NCI-H2171 treated with DMSO at 0.1 percent for 48 hours (cell line): ENCODE measurements at places on chromosomes 5 and 9.

GRCh38 chr9:26326563-26326962 is 566.0 kb downstream of the CAAP1 start:
- peak; percentile 1 for DNase-seq

DNA sequence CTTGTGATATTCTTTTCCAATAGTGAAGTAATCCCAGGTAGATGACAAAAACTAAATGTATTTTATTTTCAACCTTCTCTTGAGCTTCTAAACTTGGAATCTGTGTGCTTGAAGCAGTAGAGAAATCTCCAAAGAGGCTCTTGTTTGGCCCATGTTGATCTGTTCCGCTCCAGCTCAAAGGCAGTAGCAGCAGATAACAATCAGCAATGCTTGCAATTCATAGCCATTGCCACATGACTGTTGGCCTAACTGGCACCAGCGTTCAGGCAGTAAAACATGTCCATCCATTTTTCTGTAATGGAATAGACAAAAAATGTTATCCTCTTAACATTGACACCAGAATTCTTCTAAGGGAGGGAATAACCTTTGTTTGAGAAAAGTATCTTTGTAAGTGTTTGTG is 270.7 kb upstream of the MSX2 start:
- DNase-seq, result no peak

- peak; percentile 12 for DNase-seq
Observed at GRCh38 chr5:172846677-172847076, 12.6 kb downstream of the ERGIC1 start.

DNA sequence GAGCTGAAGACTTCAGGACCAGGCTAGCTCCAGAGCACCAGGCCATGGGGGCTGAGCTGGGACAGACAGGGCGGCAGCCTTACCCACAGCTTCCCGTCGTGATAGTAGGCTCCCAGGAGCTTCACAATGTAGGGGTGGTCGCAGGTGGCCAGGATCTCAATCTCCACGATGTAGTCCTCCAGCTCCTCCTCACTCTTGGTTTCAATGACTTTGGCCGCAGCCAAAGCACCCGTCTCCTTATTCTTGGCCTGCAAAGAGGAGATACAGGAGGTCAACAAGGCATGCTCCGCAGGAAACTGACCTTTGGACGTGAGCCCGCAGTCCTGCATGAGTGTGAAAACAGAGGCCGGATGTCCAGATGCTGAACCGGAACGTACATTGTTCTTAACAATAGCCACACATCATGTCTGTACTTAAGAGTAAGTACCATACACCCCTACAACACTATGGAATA is 31.5 kb downstream of the STK10 start:
- DNase-seq, result no peak
